HT1080 (cell line): ENCODE measurements at places on chromosomes 4 and X.

DNA sequence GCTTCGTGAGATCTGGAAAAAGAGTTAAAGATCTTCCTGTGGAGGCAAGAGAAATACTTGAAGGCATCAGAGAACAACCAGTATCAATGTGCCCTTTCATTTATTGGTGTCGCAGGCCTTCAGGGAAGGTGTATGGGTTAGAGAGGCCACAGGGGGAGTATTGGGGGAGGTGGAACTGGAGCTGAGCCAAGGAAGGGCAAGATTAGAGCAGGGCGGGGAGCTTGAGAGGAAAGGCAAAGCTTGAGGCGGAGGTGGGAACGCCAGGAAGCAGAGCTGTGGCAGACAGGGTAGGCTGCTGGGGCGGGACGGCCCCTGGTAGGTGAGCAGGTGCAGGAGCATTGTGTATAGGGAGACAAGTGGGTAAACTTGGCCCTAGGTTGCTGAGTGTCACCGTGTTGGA, 329.9 kb downstream of the ARHGAP10 start:
- DNase-seq = no peak

DNA sequence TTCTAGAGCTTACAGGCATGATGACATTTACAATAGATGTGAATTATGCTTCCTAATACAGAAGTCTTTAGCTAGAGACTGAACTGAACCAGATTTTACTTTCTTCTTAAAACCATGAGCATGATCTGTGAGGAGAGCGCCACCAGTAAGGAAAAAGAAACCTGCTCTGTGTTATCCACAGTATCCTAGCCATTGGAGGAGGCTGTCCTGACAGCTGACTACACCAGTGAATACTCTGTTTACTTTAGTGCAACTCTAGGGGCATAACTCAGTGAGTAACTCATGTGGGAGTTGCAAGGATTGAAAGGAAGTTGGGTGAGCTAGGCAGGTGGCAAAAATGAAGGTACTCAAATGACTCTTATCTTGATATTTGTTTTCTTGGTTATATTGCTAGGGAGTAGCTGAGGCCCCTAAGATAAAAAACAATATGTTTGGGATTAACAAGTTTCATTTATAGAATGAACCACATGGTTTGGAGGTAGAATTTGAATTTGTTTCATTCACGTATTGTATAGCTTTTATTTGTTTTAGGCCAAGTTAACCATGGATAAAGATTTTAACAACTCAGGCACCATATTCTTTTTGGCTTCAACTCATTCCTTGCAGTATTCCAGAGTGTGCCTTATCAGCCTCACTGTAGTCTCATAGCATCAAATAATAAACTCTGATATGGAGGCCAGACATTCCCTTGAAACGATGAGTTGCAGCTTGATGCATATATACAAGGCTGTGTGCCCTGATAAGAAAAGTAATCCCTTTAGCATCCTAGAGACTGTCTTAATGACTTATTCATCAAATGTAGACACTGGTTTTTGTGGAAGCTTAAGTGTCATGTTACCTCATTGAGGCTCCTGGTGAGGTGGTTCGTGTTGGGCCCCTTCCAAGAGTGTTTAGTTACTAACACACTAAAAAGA, 2.5 kb downstream of the BMP3 start:
- no peak for DNase-seq

GRCh38 chr4:79042079-79042674, 102.9 kb upstream of the PAQR3 start:
- DNase-seq = peak; percentile 38

- DNase-seq = no peak
Observed at GRCh38 chr4:165386328-165386727, 7.5 kb downstream of the CPE start.

DNA sequence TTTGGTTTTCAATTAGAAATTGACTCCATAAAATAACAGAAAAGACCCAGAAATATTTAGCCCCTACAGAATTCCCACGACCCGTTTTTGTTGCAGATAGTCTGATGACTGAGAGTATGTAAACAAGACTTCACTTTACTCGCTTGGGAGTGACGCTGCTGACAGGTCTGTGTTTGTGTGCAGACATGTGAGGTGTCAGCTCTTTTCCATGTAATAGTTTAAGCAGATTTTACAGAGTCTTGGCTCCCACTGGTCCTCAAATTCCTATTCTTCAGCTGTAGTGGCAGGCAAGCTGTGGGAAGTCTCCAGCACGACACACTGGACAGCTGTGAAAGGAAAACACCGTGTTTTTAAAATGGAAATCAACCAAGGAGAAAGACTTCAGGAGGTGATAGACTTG, 455.7 kb downstream of the GABRG1 start:
- no peak for DNase-seq

- no peak for DNase-seq
Observed at GRCh38 chrX:100720301-100720700, 11.6 kb downstream of the SYTL4 start.

DNA sequence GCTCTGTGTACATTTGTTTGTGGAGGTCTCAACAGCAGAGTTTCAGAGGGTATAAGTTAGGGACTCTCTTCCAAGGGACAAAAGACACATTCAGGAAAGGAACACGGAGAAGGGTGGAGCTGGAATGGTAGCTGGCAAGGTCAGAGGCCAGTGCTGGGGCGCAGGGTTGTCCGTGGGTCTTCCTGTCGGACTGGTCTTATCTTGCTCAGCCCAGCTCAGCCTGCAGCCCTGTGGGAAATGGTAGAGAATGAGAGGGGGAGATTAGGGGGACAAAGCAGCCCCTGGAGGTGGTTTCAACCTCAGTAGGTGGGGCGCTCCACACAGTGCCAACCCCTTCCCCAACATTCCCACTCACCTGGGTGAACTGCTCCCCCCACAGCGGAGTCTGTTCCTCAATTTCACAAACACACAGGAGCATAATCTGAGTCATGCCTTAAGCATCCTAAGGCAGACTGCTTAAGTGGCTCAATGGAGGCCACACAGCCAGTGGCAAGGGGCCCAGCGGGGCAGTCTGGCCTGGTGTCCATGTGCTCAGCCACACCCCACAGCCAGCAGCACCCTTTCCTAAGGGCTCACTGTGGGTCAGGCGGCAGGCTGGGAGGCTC, 6.9 kb upstream of the HDAC6 start:
- DNase-seq = peak; percentile 58

DNA sequence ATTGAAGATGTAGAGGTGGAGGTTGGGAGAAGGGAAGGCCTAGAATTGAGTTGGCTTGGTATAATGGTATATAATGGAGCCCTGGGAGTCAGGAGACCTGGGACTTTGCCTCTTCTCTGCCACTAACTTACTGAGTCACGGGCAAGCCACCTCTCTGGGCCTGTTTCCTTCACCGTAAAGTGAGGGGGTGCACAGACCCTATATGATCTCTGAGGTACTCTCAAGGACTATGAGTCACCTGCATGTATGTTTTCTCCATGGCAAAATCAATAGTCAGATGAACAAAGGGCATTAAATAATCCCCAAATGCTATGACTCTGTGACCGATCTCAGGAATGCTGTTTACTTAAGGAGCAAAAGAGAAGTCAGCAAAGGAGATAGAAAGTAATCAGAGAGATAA, 5.1 kb downstream of the P2RY4 start:
- DNase-seq = no peak

DNA sequence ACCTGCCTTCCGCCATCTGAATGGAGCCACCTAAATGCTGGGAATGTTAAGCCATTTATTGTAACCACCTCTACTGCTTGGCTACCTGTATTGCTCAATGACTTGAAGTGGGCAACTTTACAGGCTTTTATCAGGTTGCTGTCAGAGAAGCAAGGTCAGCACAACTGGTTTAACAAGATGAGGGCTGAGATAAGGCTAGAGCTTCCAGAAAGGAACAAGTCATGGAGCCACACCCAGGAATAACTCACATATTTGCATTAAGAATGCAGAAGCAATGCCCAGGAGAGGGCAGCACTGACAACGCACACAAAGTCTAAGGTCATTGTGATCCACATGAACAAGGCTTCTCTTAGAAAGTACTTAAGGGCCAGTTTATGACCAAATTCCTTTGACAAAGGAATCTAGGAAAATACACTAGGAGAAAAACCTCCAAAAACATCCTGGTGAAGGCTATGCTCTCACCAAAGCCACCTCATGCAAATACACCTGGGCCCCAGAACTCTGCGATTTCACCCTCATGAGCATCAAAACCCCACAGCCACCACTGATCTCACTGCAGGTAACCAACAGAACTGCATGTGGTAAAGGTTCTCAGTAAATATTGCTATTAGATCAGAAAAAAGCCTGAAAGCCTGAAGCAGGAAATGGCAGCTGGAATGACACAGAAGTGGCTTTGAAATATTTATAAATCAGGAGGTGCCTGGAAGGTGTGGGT, 15.0 kb upstream of the STS start:
- peak; percentile 68 for DNase-seq

DNA sequence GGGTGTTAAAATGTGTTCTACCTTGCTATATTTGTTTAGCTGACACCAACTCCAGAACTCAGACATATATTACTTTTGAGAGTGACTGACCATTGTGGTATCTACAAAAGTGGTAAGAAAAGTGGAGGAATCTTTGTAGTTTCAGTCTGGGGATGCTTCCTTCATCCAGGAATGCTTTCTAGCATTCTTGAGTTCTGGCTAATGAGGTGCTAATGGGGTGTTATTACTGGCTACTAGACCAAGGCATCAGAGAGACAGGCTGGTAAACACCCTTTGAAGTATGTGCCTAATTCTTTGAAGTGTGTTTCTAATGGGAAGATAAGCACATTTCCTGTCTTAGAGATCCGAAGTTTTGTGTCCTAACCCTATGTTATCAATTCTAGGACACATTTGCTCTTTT, 310.4 kb downstream of the SPRY1 start:
- DNase-seq = no peak

DNA sequence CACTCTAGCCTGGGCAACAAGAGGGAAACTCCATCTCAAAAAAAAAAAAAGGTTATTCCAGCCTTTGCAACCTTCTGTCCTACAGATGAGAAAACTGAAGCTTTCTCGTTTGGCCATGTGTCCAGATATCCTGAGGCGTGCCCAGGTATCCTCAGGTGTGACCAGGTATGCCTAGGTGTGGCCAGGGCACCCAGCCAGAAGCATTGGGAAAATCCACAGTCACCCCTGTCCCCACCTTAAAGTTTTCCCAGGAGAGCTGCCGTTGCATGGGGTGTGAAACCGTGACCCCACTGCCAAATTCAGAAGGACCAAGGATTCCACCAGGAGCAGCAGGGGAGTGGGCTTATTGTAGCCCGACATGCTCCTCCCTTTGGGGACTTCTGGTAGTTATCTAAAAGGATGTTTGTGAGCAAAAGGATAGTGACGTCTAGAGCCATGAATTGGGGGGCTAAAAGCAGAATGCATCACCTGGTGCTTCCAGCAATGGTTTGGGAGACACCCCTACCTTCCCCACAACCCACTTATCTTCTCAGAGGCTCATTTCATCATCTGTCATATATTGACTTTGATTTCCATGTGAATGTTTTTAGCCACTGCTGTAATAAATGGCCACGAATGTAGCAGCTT, 4.0 kb upstream of the DHRSX start:
- DNase-seq = no peak

DNA sequence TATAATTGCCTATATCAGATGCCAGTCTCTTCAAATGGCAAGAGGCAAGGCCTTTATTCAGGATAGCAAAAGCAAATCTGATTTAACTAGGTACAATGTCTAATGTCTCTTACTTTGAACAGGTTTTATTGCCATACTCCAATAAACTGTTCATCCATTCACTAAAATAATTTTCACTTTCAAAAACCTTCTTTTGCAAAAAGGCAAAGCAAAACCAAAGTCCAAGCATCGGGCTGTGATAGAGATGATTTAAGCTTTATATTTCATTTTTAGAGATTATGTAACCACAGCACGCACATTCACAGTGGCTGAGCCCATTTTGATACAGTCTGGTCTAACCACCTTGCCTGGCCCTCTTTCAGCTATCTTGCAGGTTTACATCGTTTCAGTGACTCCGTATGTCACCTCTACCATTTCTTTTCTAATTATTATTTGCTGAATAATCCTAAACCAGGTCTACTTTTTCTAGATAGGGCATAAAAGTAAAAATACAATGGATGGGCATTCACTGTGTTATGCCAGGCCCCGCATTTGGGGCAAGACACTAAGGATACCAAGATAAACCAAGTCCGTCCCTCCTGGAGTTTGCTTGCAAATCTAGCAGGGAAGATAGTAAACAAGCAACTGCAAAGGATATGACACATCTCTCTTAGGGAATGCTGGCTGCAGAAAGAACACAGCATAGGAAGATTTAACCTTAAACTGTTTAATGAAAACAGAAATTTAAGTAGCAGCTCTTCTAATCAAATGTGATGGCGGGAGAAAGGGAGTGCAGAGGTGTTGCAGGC, 1.8 kb downstream of the CASP3 start:
- peak; percentile 20 for DNase-seq

- no peak for DNase-seq
Observed at GRCh38 chrX:17496407-17496806, 121.4 kb downstream of the NHS start.

DNA sequence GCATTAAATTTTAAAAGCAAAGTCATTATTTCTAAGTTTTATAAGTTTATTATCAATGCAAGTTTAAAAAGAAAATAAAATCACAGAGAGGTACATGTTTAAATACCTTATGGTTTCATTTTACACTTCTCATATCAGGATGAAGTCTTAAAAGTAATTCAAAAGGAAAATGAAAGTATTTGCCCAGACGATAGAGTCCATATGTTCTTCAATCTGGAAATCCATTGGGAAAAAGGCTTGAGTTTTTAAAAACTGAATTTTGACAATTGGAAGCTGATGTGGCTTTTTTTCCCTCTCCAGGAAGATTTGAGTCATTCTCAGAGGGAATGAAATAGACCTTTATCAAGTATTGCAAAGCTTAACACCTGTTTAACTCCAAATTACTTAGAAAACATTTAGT, 37.1 kb downstream of the MAB21L2 start:
- DNase-seq = no peak

DNA sequence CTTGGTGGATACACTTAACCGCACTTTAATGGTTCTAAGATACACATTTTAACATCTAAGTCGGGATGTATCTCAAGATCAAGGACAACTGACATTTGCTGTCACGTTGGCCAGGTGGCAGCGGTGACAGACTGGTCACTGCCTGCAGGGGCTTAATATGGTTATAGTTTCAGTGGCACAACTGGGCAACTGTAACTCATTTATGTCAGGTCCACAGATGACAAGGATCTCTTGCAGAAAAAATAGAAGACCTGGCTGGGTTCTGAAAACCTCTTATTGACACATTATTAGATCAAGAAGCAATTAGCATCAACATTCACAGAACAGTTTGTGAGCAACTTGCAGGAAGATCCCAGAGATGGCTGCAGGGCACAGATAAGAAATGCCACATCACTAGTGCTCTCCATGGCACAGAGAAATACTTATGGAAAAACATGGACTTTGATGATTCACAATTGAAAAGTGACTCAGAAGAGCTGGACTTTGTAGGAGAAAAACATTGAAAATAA, 99.6 kb upstream of the SORBS2 start:
- peak; percentile 51 for DNase-seq

- no peak for DNase-seq
Observed at GRCh38 chrX:136148391-136148790, 1.1 kb downstream of the FHL1 start.

DNA sequence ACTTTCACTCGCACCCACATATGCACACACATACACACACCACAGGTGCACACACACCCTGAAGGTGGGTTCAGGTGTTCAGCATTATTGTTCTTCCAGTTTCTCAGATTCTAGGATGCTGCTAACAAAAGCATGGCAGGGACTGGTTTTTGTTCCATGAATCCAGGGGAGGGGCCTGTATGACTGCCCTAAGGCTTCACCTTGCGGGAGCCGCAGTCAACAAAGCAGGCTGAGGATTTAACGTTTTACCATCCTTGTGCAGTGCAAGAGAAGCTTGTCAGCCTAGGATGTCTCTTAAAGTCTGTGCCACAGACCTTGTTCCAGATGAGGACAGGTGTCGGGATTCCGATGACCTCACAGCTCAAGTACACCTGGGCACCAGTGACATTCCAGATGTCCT, 61.8 kb downstream of the POLR2B start:
- no peak for DNase-seq
